ENCODE measurements at places on chromosomes 7 and 10.
A peak's percentile ranks its signal among the peaks of the same experiment; 100 is the strongest.

GRCh38 chr10:88288320-88289059, 294.6 kb downstream of the RNLS start:
- peak; percentile 67 for DNase-seq

DNA sequence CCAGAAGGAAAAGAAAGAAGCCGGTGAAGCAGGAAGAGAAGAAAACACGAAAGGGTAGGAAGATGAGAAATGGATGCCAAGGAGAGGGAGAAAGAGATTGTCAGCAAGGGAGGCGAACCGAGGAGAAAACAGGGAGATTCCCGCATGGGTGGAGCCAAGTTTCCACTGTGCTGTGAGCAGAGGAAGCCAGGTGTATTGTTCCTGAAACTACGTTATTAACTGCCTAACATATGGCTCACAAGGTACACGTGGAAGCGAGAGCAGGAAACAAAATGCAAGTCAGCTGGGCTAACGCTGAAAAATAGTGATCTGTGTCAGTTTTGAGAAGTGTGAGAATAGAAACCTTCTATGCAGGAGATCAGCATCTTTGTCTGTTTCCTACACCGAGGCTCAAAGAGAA, 20.4 kb upstream of the HIPK2 start:
- peak; percentile 39 for DNase-seq

DNA sequence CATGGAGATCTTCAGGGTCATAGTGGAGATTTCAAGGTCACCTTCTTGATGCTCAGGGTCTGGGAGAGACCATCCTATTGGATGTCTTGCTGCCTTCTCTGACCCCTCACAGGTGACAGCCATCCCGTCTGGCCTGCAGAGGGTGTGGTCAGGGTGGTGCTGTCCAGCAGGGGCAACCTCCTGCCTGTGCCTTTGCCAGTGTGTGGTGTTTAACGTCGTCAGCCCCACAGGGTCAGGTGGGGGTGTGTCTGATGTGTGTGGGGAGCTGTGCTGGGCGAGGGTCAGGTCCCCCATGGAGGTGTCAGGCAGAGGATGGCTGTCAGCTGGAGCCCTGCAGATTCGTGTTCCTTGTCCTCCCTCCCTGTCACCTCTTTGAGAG, 16.5 kb downstream of the ADCY1 start:
- DNase-seq = no peak

- DNase-seq = no peak
Observed at GRCh38 chr10:2556883-2557282, 510.5 kb upstream of the PFKP start.

- DNase-seq = no peak
Observed at GRCh38 chr7:118195837-118196474, 12.0 kb downstream of the LSM8 start.

DNA sequence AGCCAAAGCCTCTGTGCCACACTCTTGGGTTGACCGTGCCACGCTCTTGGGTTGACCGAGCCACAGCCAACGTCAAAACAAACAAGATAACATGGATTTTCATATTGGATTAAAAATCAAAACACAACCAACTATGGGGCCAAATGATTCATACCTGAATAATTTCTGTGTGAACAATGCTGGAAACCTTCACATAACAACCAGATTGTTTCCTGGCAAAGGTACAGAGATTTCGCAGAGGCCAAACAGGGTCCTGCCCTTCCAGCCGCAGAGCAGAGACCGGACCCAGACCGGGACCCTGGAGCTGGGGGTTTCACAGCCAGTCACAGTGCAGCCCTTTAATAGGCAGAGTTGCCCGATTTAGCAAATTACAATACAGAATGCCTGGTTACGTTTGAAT, 40.5 kb downstream of the ITIH5 start:
- no peak for DNase-seq

- DNase-seq = no peak
Observed at GRCh38 chr7:77235276-77235675, 35.7 kb upstream of the FGL2 start.

DNA sequence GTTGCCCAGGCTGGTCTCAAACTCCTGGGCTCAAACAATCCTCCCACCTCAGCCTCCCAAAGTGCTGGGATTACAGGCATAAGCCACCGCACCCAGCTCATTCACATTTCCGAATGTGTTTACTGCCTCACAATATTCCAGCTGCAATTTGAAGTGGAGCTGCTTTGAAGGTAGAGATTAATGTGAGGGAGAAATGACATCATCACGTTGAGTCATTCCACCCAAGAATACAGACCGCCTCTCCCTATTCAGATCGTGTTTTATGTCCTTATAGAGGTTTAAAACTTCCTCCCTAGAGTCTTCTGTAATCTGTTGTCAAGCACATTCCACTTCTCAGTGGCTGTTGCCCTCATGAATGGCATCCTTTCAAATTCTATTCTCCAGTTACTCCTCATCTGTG, 100.4 kb upstream of the PDGFA start:
- DNase-seq = no peak

DNA sequence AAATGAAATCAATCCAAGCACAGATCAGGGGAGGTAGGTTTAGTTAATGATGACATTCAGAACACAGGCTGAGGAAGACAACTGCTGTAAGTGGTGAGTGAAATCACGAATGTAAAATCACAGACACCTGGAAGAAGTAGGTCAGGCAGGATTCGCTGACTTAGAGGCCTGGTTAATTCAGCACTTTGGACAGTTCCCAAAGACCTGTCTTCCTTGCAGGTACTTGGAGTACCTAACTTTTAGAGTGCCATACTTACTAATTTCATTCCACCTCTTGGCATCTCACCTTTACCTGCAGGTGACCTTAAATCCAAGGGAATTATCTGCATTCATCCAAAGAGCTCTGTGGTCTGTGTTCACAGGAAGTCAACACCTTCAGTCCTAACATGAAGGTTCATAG, 822.3 kb downstream of the PHTF2 start:
- DNase-seq = no peak

DNA sequence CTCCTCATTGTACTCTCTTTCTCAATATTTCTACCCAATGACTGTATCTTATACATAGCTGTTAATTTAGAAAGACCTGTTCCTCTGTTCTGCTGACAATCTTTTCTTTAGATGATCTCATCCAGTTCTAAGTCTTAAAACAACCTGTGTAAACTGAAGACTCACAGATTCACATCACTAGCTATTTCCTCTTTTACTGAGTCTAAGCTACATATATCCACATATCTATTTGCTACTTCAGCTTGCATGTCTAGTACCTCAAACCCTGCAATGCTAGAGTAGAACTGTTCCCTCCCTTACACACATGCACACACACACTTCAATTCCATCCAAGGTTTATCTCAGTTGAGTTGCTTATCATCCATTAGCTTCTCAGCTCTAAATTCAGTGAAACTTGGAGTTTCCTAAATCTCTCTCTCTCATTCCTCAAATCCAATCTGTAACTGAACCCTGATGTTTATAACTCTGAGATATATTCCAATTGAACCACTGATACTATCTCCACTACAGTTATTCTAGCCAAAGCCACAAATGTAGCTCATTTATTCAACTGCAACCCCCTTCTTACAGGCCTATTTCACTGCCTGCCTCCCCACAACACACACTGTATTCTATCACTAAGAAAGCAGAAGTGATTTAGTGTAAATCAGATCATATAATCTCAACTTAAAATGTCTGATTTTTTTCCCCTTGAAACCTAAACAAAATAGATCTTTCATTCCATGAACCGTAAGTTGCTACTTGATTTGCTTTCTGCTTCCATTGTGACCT, 1036.8 kb upstream of the POT1 start:
- no peak for DNase-seq

DNA sequence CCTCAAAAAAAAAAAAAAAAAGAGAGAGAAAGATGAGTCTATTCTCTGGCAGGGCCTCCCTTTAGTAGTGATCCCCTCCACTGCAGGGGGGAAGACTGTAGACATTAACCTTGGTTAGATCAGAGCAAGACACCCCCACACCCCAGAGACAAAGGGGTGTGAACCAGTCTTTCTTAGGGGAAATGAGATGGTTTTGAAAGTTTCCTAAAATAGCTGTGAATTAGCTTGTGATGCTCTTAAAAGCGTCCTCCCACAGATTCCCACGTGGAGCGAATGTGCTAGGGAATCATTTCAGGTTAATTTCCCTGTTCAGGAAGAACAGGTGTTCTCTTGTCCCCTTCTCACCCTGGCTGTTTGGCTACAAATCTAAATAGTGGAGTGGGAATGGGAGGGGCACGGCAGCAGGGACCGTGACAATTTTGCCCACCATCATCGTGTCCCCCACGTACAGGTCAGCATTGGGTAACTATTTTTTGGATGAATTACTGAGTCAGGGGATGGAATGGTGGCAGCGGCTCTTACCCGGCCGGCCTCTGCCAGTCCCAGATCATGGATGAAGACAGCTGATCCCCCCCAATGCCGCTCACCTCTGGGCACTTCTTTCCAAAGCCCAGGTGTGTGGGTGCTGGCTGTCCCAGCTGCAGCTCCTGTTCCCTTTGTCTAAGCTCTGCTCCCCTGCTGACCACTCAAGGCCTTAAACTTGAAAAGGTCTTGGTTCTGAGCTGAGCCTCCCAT, 152.9 kb downstream of the CCDC3 start:
- DNase-seq = no peak

DNA sequence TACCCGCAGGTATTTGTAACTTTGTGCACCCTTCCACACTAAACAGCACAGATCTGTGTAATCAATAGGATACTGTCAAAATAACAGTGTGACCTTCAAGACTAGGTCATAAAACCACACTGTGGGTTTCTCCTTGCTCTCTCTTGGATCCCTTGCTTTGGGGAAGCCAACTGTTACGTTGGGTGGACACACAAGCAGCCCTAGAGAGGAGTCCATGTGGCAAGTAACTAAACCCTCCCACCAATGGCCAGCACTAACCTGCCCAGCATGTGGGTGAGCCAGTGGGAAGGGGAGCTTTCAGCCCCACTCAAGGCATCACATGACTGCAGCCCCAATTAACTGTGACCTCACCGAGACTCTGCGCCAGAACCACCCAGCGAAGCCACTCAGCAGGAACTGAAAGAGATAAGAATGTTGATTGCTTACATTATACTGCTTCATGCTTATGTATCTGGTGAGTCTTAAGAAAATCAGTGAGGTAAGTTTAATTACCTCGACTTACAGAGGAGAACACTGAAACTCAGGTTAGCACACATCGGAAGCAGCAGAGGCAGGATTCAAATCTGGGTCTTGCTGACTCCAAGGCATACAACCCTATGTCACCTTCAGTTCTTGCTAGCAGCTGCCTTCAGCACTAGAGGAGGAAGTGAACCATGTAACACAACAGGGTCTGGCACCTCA, 9.4 kb upstream of the ZC3HAV1 start:
- peak; percentile 75 for DNase-seq

DNA sequence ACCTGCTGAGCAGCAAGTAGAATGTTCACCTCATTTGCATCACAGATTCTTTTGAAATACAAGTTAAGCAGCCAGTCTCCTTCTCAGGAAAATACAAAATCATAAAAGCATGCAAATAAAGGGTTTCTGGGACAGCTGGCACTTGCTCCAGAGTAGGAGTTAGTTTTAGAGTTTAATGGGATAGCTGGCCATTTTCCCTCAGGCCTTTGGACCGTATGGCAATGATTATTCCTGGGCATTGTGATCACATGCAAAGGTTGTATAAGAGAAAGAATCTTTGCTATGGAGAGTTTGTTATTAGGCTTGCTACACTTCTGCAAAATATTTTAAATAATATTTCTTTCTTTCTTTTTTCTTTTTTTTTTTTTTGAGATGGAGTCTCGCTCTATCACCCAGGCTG, 240.8 kb downstream of the CDK14 start:
- DNase-seq = no peak

DNA sequence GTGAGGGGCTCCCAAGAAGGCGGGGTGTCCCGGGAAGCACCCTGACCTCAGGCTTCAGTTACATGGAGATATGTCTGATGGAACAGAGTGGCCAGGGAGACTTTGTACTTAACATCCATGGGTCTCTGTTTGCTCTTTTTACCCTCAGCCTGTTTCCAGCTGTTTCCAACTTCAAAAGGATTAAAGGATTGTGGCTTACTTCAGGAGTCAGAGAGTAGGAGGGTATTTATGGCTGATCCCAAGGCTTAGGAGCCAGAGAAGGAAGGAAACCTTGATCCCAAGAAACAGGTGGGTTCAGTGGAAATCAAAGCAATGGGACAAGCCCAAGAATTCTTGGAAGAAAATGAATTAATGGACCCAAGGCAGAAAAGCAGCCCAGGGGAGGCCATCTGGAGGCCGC, 37.7 kb upstream of the ZNF438 start:
- no peak for DNase-seq

GRCh38 chr10:28236591-28236990, 66.3 kb downstream of the MPP7 start:
- no peak for DNase-seq

DNA sequence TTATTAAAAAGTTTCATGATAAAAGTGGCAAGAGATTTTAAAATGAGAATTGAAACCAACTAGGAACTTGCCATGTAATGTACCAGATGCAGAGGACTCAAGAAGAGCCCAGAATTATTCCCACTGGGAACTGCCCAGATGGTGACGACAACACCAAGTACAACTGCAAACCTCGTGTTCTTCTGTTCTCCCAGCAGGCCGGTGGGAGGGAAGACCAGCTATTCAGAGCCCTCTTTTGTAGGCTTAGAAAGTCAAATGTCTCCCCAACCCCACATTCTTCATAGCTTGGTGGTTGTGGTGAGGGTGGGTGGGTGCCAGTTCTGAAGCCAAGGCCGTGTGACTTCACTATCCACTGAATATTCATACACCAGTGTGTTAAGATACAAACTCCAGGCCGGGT, 54.3 kb upstream of the ITGB1 start:
- DNase-seq = no peak

DNA sequence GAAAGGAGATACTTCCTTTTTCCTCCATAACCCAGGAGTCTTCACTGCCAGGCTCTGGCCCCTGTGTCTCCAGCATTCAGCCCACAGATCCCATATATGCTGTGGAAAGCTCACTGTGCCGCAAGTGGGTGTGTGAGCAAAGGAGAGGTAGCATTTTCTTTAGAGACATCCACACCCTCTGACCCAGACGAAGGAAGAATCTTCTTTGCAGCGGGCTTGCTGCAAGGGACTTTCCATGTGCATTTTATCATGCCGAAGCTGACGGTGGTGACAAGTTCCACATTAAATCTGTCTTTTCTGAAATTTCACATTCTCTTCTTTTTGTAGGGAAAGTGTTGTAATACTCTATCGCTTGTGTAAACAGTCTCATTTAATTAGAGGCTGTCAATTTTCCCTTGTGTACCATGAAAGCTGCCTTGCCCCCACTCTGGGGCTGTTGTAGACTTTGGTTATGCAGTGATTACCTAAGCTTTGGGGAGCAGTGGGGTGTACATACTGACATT, 409.5 kb downstream of the SUGCT start:
- no peak for DNase-seq

DNA sequence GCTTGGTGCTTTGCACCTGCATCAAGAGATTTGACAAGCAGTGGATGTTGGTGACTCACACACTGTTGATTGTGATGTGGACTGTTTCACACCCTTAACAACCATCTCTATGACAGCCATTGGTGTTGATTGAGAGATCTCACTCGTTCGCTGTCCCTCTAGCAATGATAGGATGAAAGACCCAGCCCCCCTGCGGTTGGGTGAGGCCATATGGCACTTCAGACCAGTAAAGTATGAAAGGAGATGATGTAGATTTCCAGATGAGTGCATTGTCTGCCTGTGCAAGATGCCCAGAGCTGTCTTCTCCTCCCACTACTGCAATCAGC, 138.7 kb upstream of the PRR15 start:
- no peak for DNase-seq

- no peak for DNase-seq
Observed at GRCh38 chr10:132850896-132851295, 64.9 kb upstream of the NKX6-2 start.

- DNase-seq = no peak
Observed at GRCh38 chr10:94358480-94358879, 4.3 kb downstream of the NOC3L start.

Measured in GM12878 (cell line).